Head of caudate nucleus (tissue), 42 donors: ENCODE measurements at places on chromosomes 3 and 15.

GRCh38 chr3:49799761-49800160, at the start of gene CDHR4:
Gene CDHR4 (minus strand): TSS chr3:49799873. CDS start chr3:49799812, 61 bp downstream.
- no peak for DNase-seq

DNA sequence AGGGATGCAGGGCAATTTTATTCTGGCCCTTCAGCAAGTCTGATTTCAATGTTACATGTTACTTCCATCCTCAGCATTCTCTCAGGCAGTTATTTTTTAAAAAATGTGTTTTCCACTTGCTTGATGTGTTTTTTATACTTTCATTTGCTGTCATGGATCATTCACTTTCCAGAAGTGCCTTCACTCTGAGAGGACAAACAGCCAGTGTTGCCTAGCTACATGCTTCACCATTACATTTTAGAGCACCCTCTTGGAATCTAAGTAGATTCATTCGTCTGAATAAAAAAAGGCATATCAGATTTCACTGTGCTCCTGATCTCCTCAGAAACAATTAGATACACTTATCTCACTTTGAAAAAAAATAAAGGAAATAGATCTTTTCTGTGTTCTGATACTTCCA, 93.6 kb upstream of the POU1F1 start:
- DNase-seq: no peak

GRCh38 chr3:18531662-18532061, 106.5 kb upstream of the SATB1 start:
- no peak for DNase-seq

- DNase-seq: no peak
Observed at GRCh38 chr15:98123297-98123696, 162.8 kb downstream of the ARRDC4 start.

DNA sequence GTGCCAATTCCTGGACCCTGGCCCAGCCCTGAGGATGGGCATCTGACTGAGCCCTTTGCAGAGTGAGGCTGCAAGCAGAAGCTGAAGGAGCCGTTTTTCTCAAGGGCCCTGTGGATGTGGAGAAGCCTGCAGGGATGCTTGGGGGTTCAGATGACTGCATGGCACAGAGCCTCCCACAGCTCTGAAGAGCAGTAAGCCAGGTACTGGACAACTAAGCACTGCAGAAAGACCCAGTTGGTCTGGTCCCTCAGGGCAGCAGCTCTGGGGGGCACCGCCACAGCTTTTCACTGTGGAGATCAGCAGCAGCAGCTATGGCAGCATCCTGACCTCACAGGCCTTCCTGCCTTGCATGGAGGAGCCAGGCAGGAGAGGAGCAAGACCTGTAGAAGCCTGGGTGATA, 67.6 kb downstream of the CRYGS start:
- DNase-seq: no peak

- DNase-seq: no peak
Observed at GRCh38 chr3:182710557-182711157, 82.6 kb upstream of the ATP11B start.
